Colonic mucosa (tissue), 4 donors: ENCODE measurements at places on chromosomes 3 and 15. TPM values are rescaled to one million over a fixed set of nuclear protein-coding genes. Genes with fewer than 3 reads are reported as not detected.
A peak's percentile ranks its signal among the peaks of the same experiment; 100 is the strongest.

Gene TRH
- not detected for total RNA-seq

Gene GOLGA6B
- not detected for total RNA-seq

Gene PLA1A
- total RNA-seq, result 0.58 TPM

Gene OSBPL10
- total RNA-seq, result 20.0 TPM

Gene SEMA3G
- 2.4 TPM for total RNA-seq

GRCh38 chr15:67790610-67791319 is 34.5 kb upstream of the SKOR1 start:
- H3K4me1 ChIP-seq, result no peaks in the 10 kb centered on the region
- H3K27me3 ChIP-seq, result no peaks in the 10 kb centered on the region
- DNase-seq, result no peak
- H3K36me3 ChIP-seq, result no peaks in the 10 kb centered on the region
- H3K27ac ChIP-seq, result no peak overlapping the region

DNA sequence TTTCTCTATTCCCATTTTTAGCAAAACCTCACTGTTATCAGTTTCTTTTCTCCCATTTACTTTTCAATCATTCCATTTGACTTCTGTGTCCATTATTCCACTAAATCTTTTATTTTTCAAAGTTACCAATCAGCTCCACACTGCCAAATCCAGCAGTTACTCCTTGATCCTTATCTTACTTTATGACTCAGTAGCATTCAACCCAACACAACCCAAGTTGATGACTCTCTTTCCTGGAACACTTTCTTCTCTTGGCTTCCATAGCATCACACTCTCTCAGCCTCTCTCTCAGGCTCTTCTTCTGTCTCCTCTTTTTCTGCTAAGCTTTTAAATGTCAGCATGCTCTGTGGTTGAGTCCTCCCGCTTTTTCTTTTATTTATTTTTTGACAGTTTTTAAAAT is 36.3 kb downstream of the RASGRP1 start:
- no peak overlapping the region for H3K4me3 ChIP-seq
- no peak overlapping the region for H3K27ac ChIP-seq
- DNase-seq, result no peak

GRCh38 chr3:99966662-99967416 is 147.5 kb downstream of the FILIP1L start:
- DNase-seq, result no peak
- no peaks in the 10 kb centered on the region for H3K36me3 ChIP-seq
- no peak overlapping the region for H3K27ac ChIP-seq
- no peaks in the 10 kb centered on the region for H3K27me3 ChIP-seq
- H3K4me3 ChIP-seq, result no peak overlapping the region

DNA sequence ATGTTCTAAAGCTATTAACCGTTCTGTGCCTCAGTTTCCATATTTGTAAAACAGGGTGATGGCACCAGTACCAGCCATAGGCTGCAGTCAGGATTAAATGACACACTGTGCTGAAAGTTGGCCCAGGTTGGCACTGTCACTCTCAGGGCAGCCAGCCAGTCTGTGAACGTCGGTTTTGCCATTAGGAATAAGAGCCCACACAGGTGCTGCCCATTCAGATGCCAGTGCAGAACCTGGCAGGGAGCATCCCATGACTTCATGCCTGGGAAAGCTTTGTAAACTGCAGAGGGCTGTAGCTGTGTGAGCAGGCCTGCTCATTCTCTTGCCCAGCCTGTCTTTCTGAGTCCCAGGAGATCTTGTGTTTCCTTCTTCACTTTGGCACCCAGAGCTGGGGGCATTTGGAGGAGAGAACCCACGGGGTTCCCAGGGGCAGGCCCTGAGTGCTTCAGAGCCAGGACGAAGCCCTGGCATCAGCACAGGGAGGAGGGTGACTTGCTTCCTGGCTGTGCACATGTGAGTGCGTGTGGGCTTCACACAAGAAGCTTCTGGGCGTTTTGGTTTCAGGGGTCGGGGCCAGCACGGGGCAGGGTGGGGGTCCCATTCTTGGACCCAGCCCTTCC is 46.9 kb downstream of the ZNF710 start:
- H3K36me3 ChIP-seq, result no peaks in the 10 kb centered on the region
- no peaks in the 10 kb centered on the region for H3K27me3 ChIP-seq
- no peak for DNase-seq
- peaks cover 11% of the 10 kb centered on the region for H3K4me1 ChIP-seq
- H3K27ac ChIP-seq, result no peak overlapping the region

- H3K4me1 ChIP-seq, result no peaks in the 10 kb centered on the region
- H3K27ac ChIP-seq, result no peak overlapping the region
- no peaks in the 10 kb centered on the region for H3K36me3 ChIP-seq
- no peaks in the 10 kb centered on the region for H3K27me3 ChIP-seq
- DNase-seq, result no peak
- no peak overlapping the region for H3K4me3 ChIP-seq
These were observed 30.7 kb upstream of the CGNL1 start for GRCh38 chr15:57345584-57345983.

DNA sequence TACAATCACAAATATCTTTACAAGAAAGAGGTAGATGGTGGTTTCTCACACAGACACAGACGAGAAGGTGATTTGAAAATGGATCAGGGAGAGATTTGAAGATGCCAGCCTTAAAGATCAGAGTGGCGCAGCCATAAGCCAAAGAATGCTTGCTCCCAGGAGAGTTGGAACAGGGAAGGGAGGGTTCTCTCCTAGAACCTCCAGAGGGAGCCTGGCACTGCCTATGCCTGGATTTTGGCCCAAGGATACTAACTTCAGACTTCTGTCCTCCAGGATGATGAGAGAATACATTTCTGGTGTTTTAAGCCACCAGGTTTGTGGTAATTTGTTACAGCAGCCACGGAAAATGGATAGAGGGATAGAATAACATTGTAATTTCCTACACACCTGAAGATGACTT is 279.1 kb downstream of the FAM43A start:
- DNase-seq, result no peak
- no peaks in the 10 kb centered on the region for H3K4me1 ChIP-seq
- H3K27ac ChIP-seq, result no peak overlapping the region
- no peaks in the 10 kb centered on the region for H3K27me3 ChIP-seq
- H3K36me3 ChIP-seq, result no peaks in the 10 kb centered on the region
- no peak overlapping the region for H3K4me3 ChIP-seq

DNA sequence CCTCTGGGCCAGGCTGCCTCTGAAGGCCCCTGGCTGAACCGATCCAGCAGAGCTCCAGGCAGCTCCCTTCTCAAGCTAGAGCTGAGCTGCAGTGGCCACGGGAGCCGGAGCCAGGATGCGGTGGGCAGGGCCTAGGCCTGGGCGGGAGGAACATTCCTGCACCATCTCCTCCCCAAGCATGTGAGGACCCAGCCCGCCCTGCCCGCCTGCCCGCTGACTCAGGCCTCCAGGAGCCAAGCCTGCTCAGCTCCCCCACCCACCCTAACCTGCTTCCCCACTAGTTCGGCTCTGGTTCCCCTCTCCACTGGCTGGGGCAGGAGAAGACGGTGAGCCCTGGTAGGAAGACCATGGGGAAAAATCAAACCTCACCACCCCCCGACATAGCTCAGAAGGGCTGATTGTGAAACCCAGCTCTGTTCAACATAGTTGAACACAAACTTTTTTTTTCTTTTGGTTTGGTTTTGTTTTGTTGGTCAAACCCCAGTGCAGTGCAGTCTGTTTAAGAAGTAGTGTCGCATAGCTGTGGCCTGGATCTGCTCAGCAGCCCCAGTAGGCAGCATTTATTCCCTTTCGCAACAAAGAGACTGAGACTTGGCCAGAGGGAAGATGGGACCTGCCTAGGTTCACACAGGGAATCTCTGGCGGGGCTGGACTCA is 13.5 kb downstream of the SNX33 start:
- DNase-seq, result peak; percentile 78
- H3K27me3 ChIP-seq, result no peaks in the 10 kb centered on the region
- H3K4me3 ChIP-seq, result no peak overlapping the region

DNA sequence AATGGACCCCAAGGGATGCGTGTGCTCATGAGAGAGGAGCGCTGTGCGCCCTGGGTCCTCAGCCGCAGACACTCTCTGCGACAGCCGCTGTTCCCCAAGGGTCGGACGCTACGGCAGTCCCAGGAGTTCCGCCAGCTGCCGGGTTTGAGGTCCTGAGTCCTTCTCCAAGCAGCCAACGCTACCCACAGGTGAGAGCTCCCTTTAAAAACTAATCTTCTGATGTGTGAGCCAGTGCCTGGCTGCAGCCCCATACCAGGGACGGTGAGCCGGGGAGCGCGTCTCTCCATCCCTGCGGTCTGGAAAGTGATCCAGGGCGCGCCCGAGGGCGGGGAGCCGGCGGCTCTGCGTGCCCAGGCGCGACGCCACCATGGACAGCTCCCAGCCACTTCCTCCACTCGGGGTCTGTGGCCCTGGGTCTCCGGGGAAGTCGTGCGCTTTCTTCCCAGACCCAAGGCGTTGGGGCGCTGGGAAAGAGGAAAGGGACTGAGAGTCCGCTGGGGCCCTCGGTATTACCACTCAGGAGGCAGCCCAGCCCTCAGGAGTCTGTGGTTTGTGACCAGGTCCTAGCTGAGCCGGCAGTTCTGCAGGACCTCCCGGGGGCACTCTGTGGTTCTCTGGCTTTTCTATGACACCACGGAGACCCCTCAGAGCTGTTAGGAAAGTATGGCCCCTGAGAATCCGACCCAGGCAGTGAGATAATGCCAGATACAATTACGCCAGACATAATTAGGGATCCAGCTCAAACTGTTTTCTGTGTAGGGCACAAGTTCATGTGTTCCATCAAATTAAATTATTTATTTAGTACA is 1.4 kb downstream of the CEMIP start:
- peaks cover 11% of the 10 kb centered on the region for H3K4me1 ChIP-seq
- DNase-seq, result peak; percentile 72
- H3K4me3 ChIP-seq, result peak overlapping the region; percentile 53
- H3K36me3 ChIP-seq, result no peaks in the 10 kb centered on the region
- no peak overlapping the region for H3K27ac ChIP-seq

GRCh38 chr3:182238126-182238525 is 526.4 kb downstream of the SOX2 start:
- DNase-seq, result no peak
- no peaks in the 10 kb centered on the region for H3K36me3 ChIP-seq

DNA sequence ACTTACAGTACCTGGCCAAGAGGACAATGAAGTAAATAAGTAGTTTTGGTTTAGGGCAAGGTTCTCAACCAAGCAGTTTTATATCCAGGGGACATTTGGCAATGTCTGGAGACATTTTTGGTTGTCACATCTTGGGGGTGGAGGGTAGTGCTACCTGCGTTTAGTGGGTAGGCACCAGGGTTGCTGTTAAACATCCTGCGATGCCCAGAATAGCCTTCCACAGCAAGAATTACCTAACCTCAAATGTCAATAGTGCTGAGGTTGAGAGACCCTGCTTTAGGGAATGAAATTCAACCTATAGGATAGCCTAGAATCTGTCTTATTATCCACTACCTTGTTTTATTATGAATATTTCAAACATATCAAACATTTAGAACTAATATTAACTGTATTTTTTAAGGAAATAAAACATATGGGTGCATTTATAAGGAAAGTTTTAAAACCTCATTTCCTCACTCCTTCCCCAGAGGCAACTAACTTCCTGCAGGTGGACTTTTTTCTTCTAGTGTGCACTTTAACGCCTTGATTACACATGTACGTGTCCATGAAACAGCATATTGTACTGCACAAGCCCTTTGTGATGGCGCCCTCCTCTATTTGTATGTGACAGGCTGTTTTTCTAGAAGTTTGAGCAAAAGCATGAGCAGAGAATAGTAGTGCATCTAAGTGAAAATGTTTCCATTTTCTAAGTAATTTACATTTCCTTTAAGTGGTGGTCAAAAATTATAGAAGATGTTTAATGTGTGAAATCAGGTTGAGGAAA is 57.1 kb downstream of the TRAK1 start:
- H3K27ac ChIP-seq, result no peak overlapping the region
- peaks cover 10% of the 10 kb centered on the region for H3K4me1 ChIP-seq
- H3K4me3 ChIP-seq, result no peak overlapping the region
- H3K36me3 ChIP-seq, result no peaks in the 10 kb centered on the region
